ENCODE measurements at places on chromosomes 1 and 21.

DNA sequence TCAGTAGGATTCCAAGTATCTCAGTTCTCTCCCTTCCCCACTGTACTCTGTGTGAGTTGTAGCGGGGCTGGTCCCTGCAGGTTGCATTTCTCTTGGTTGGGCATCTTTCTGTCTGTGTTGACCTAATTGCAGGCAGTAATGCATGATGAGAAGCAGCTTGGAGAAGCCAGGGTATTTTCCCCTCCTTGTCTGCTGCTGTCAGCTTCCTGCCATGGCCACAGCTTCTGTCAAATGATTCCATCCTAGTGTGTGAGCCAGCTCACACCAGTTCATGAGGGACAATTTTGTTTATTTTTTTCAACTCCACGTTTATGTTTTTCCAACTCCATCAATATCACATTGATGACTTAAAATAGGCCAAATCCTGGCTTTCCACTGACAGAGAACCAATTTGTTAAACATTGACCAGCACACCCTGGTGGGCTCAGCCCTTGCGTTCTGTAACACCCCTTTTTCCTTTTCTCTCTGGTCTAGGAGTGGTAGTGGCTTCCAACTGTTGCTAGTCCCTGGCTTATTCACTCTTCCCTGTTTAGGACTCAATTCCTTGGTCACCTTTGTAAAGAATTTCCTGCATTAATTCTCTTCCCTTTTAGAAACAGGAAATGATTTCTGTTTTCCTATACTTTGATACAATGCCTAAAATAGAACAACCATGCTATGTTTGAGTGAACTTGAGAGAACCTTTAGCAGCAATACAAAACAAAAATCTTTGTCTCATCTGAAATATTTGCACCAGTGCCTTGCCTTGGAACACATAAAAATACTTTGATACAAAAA, 44.9 kb upstream of the APOBEC4 start:
- H3K4me1 ChIP-seq: peaks cover 12% of the 10 kb centered on the region
- no peaks in the 10 kb centered on the region for H3K27me3 ChIP-seq
- no peaks in the 10 kb centered on the region for H3K36me3 ChIP-seq
- DNase-seq: no peak
- H3K27ac ChIP-seq: no peak overlapping the region

GRCh38 chr1:171606402-171606941, 15.6 kb upstream of the MYOCOS start:
- H3K36me3 ChIP-seq: no peaks in the 10 kb centered on the region
- H3K4me3 ChIP-seq: no peak overlapping the region
- peaks cover 2% of the 10 kb centered on the region for H3K4me1 ChIP-seq

DNA sequence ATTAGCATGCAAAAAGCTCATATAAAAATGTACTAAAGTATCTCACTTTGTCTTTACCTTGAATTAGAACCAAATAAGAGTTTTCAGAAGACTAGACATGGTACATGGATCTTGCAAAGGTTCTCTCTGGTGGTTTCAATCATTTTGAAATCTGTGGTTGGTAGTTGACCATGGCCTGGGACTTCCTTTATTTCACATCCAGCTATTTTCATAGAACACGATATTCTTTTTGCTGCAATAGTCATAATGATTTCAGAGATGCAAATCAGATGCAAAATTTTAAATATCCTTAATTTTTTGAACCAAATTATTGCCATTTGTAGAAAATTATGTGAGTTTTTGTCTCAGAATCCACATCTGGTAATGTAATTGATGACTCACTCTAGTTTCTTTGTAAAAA, 375.1 kb upstream of the ZP4 start:
- DNase-seq: no peak
- no peaks in the 10 kb centered on the region for H3K4me1 ChIP-seq
- H3K4me3 ChIP-seq: no peak overlapping the region
- H3K27me3 ChIP-seq: no peaks in the 10 kb centered on the region

DNA sequence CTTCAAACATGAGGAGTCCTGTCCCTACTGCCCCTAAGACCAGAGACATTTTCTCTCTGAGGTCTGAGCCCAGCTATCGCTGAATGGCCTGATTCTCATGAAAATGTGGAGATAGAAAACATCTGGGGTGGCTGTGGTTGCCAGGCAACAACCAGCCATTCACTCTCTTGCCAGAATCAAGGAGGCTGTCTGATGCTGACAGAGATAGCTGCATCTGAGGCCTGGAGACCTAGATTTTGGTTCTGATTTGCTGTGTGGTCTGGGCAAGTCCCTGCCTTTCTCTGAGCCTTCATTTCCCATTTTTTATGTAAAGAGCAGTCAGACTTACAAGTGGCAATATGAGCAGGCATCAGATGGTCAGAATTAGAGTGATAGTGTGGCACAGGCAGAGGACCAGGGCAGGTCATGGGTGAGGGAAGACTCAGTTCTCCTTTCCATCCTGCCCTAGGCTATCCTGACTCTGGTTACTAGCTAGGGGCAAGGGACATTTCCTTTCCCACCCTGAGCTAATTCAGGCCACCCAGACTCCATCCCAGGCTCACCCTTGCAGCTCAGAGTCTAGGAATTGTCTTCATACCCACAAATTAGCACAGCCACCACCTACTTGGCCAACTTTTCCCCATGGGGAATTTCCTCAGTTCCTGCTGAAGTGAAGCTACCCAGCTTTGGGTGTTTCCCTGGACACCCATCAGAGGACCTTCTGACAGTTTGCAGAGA, 20.0 kb upstream of the RNF19B start:
- no peak overlapping the region for H3K27ac ChIP-seq
- H3K27me3 ChIP-seq: no peaks in the 10 kb centered on the region
- no peak for DNase-seq
- no peak overlapping the region for H3K4me3 ChIP-seq
- no peaks in the 10 kb centered on the region for H3K36me3 ChIP-seq

GRCh38 chr1:234874291-234875288, 254.0 kb downstream of the TOMM20 start:
- no peaks in the 10 kb centered on the region for H3K27me3 ChIP-seq
- H3K27ac ChIP-seq: no peak overlapping the region
- no peak for DNase-seq
- H3K36me3 ChIP-seq: no peaks in the 10 kb centered on the region
- H3K4me1 ChIP-seq: peaks cover 12% of the 10 kb centered on the region

GRCh38 chr1:10065344-10065685, 32.6 kb downstream of the UBE4B start:
- H3K27ac ChIP-seq: no peak overlapping the region
- H3K27me3 ChIP-seq: no peaks in the 10 kb centered on the region

- H3K36me3 ChIP-seq: no peaks in the 10 kb centered on the region
- DNase-seq: no peak
- H3K27me3 ChIP-seq: peaks cover 31% of the 10 kb centered on the region
- H3K4me3 ChIP-seq: no peak overlapping the region
- no peaks in the 10 kb centered on the region for H3K4me1 ChIP-seq
- no peak overlapping the region for H3K27ac ChIP-seq
These were observed 33.5 kb downstream of the PCAT6 start for GRCh38 chr1:202844259-202844658.

DNA sequence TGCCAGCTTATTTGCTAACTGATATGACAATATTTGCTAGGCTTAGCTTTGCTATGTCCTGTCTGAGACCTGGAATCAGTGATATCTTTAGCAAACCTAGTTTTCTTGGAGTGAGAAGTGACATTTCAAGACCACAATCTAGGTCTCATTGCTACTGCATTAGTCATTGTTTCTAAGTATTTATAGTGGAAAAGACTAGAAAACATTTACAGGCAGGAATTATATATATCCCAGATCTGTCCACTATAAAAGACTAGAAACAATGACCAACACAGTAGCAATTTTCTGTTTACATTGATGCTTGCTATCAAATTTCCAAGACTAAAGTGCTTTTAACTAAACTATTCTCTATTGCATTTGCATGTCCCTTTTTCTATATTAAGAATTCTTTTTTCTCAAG, 5.0 kb upstream of the RGS18 start:
- no peak overlapping the region for H3K27ac ChIP-seq
- DNase-seq: no peak
- no peaks in the 10 kb centered on the region for H3K4me1 ChIP-seq
- no peaks in the 10 kb centered on the region for H3K36me3 ChIP-seq
- H3K27me3 ChIP-seq: no peaks in the 10 kb centered on the region

- no peaks in the 10 kb centered on the region for H3K4me1 ChIP-seq
- peaks cover 9% of the 10 kb centered on the region for H3K27me3 ChIP-seq
- no peak overlapping the region for H3K27ac ChIP-seq
- H3K4me3 ChIP-seq: no peak overlapping the region
These were observed 68.0 kb upstream of the CYP2J2 start for GRCh38 chr1:59994302-59995198.

- H3K4me1 ChIP-seq: no peaks in the 10 kb centered on the region
- H3K4me3 ChIP-seq: no peak overlapping the region
- peaks cover 5% of the 10 kb centered on the region for H3K36me3 ChIP-seq
- DNase-seq: no peak
These were observed 547.4 kb downstream of the LTN1 start for GRCh38 chr21:28445141-28445830.

- H3K36me3 ChIP-seq: no peaks in the 10 kb centered on the region
- no peak overlapping the region for H3K4me3 ChIP-seq
- H3K27ac ChIP-seq: no peak overlapping the region
- H3K27me3 ChIP-seq: peaks cover 20% of the 10 kb centered on the region
- no peaks in the 10 kb centered on the region for H3K4me1 ChIP-seq
These were observed 10.3 kb downstream of the WLS start for GRCh38 chr1:68221980-68222373.

DNA sequence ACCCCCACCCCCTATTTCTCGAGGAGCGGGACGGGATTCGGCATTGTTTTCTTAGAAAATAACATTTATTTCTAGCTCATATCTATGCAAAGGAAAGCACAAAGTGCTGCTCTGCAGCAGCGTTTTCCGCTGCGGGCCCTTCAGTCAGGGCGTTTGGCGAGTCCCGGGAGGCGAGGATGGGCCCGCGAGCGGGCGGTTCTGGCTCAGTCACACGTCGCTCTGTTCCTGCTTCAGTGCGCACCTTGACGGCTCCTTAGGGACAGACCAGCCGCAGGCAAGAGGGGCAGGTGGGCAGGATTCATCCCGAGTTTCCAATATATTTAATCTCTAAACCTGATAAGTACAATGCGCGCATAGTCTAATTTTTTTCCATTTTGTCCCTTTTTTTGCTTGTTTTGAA, 5.7 kb downstream of the DMRTA2 start:
- DNase-seq: no peak
- H3K4me1 ChIP-seq: peaks cover 43% of the 10 kb centered on the region
- H3K27me3 ChIP-seq: peaks cover 64% of the 10 kb centered on the region
- no peaks in the 10 kb centered on the region for H3K36me3 ChIP-seq
- H3K4me3 ChIP-seq: peak overlapping the region; percentile 1

- DNase-seq: no peak
- no peaks in the 10 kb centered on the region for H3K4me1 ChIP-seq
- no peaks in the 10 kb centered on the region for H3K27me3 ChIP-seq
- no peak overlapping the region for H3K4me3 ChIP-seq
- H3K27ac ChIP-seq: no peak overlapping the region
These were observed 362.5 kb upstream of the ADAMTS5 start for GRCh38 chr21:27329255-27329851.

- H3K27me3 ChIP-seq: no peaks in the 10 kb centered on the region
- H3K27ac ChIP-seq: no peak overlapping the region
- DNase-seq: no peak
- no peaks in the 10 kb centered on the region for H3K36me3 ChIP-seq
- H3K4me3 ChIP-seq: no peak overlapping the region
These were observed 201.5 kb upstream of the COL11A1 start for GRCh38 chr1:103309786-103310185.

GRCh38 chr1:77018761-77019160, 151.5 kb downstream of the ST6GALNAC5 start:
- H3K4me1 ChIP-seq: no peaks in the 10 kb centered on the region
- no peaks in the 10 kb centered on the region for H3K36me3 ChIP-seq
- no peak overlapping the region for H3K27ac ChIP-seq
- DNase-seq: no peak
- no peak overlapping the region for H3K4me3 ChIP-seq

DNA sequence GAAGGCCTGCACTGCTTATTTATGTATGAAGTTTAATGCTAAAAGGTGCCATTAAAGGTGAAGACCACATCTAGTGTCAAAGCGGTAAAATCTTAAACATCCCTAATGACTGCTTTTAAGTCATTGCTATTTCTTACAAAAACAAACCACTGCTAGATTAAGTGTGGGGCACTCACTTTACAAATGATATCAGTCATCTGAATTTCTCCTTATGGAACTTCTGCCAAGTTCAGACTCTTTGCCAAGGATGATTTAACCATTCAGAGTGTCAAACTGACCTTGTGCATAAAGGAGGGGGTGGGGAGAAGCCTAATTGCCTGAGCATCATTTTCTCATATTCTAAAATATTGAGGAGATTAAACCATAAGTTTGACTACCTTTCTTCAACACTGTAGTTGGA, 271.5 kb downstream of the TGFB2 start:
- no peak overlapping the region for H3K4me3 ChIP-seq
- no peaks in the 10 kb centered on the region for H3K4me1 ChIP-seq
- no peak for DNase-seq

GRCh38 chr21:38772646-38773045, 33.1 kb upstream of the ETS2 start:
- no peaks in the 10 kb centered on the region for H3K27me3 ChIP-seq
- no peak for DNase-seq
- no peak overlapping the region for H3K4me3 ChIP-seq

DNA sequence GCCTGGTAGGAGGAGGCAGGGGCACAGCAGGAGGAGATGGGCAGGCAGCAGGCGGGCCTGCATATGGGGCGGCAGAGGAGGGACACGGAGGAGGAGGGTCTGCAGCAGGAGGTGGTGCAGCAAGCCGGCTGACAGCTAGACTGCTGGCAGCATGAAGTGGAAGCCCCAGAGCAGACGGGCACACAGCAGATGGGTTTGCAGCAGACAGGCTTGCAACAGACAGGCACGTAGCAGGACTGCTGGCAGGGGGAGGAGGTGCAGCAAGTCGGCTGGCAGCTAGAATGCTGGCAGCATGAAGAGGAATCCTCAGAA, 615 bp downstream of the KRTAP10-5 start:
- H3K4me1 ChIP-seq: peaks cover 40% of the 10 kb centered on the region

- no peak overlapping the region for H3K4me3 ChIP-seq
- H3K27ac ChIP-seq: no peak overlapping the region
- H3K27me3 ChIP-seq: no peaks in the 10 kb centered on the region
- H3K4me1 ChIP-seq: no peaks in the 10 kb centered on the region
These were observed 13.2 kb downstream of the NAV1 start for GRCh38 chr1:201551877-201552731.

- peak overlapping the region; percentile 95 for H3K27ac ChIP-seq
- H3K4me3 ChIP-seq: peak overlapping the region; percentile 59
- H3K36me3 ChIP-seq: peaks cover 22% of the 10 kb centered on the region
- H3K27me3 ChIP-seq: no peaks in the 10 kb centered on the region
- peaks cover 57% of the 10 kb centered on the region for H3K4me1 ChIP-seq
These were observed 17.7 kb downstream of the CD53 start for GRCh38 chr1:110890474-110891196.

DNA sequence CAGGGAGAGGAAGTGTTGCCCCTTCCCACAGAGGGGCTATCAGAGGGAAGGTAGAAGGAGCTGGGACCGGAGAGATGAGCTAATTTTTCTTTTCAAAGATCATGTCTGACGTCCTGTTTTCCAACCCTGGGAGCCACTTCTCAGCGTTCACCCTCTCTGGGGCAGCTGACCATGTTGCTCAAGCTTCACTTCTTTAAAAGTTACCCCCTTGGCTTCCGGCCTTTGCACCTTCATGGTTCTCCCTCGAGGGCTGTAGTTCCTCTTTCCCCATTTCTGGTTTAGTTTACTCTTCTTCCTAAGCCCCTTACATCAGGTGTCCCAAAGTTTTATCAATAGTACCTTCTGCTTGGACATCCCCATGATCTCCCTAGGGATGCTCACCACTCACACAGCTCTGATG, 23.8 kb upstream of the CSF1 start:
- no peak for DNase-seq
- H3K4me3 ChIP-seq: no peak overlapping the region
- H3K27ac ChIP-seq: no peak overlapping the region
- H3K4me1 ChIP-seq: peaks cover 33% of the 10 kb centered on the region

GRCh38 chr21:29078869-29079767, 5.7 kb upstream of the CCT8 start:
- no peaks in the 10 kb centered on the region for H3K36me3 ChIP-seq
- peak; percentile 57 for DNase-seq
- no peaks in the 10 kb centered on the region for H3K27me3 ChIP-seq
- H3K27ac ChIP-seq: peak overlapping the region; percentile 93
- H3K4me1 ChIP-seq: peaks cover 74% of the 10 kb centered on the region
